ENCODE measurements at places on chromosomes 4 and X.

DNA sequence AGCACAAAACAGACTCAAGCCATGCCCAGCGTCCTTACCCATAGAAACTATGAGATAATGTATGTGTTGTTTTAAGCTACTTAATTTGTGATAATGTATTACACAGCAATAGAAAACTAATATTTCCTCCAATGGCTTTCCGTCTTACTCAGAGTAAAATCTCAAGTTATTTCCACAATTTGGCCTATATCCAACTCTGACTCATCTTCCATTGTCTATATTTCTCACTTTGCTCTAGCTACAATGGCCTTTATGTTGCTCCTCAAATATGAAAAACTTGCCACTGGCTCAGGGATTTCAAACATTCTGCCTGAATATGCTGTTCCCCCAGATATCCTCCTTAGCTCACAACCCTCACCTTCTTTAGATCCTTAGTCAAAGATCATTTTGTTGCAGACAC is 31.6 kb downstream of the IQCM start:
- H3K4me3 ChIP-seq: no peak overlapping the region
- DNase-seq: no peak
- no peaks in the 10 kb centered on the region for H3K36me3 ChIP-seq
- H3K27ac ChIP-seq: no peak overlapping the region
- no peaks in the 10 kb centered on the region for H3K27me3 ChIP-seq

- no peak overlapping the region for H3K4me3 ChIP-seq
- H3K4me1 ChIP-seq: no peaks in the 10 kb centered on the region
- no peak overlapping the region for H3K27ac ChIP-seq
- H3K36me3 ChIP-seq: no peaks in the 10 kb centered on the region
- no peaks in the 10 kb centered on the region for H3K27me3 ChIP-seq
Measured at GRCh38 chr4:78437608-78438088, 113.9 kb upstream of the ANXA3 start.

DNA sequence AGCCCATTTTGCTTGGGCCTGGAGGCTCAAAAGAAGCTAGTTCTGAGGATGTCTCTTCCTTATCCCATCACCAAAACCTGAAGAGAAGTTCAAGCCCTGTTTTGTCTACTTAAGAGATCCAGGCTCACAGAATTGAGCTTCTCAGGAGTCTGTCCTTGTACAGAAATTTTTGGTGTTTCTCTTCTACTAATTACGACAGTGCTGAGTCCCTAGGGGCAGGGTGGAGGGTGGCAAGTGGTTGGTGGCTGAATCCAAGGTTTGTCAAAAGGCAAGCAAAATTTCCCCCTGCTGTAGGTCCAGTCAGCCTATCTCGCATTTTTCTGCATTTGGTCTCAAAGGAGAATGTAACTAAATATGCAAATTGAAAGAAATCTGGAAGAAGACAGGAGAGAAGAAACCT is 377.9 kb downstream of the SMARCA1 start:
- H3K4me1 ChIP-seq: no peaks in the 10 kb centered on the region
- DNase-seq: no peak
- no peak overlapping the region for H3K27ac ChIP-seq
- no peaks in the 10 kb centered on the region for H3K36me3 ChIP-seq
- H3K4me3 ChIP-seq: no peak overlapping the region
- no peaks in the 10 kb centered on the region for H3K27me3 ChIP-seq

GRCh38 chrX:39840133-39840532 is 257.6 kb downstream of the BCOR start:
- H3K36me3 ChIP-seq: no peaks in the 10 kb centered on the region
- no peaks in the 10 kb centered on the region for H3K4me1 ChIP-seq
- H3K27me3 ChIP-seq: no peaks in the 10 kb centered on the region

DNA sequence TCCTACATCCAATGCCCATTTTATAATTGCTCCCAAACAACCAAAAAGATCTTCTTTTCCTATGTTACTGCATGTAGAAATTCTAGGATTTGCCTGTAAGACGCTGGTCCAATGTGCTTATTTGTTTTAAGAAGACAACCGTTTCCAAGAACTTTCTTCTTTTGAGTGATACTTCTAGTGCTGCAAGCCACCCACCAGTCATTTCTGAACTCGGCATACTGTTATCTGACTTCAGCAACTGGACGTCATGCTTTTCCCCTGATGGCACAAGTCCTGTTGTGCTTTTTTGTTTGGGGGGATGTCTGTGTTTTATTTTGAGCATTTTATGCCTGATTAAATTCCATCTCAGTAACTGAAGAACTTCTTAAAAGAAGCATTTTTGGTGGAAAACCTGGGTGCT is 16.0 kb upstream of the RAP1GDS1 start:
- H3K27ac ChIP-seq: no peak overlapping the region
- DNase-seq: no peak
- H3K4me3 ChIP-seq: no peak overlapping the region
- H3K36me3 ChIP-seq: no peaks in the 10 kb centered on the region
- no peaks in the 10 kb centered on the region for H3K4me1 ChIP-seq
- H3K27me3 ChIP-seq: no peaks in the 10 kb centered on the region

DNA sequence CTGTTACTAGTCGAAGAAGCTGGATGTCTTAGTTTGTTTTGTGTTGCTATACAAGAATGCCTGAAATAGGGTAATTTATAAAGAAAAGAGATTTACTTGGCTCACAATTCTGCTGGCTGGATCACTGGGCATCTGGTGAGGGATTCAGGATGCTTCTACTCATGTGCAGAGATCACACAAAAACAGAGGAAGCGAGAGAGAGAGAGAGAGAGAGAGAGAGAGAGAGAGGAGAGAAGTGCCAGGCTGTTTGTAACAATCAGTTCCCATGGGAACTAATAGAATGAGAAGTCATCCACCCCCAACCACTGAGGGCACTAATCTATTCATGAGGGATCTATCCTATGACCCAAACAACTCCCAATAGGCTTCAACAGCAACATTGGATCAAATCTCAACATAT is 66.2 kb upstream of the FAM9A start:
- no peaks in the 10 kb centered on the region for H3K4me1 ChIP-seq
- no peak overlapping the region for H3K27ac ChIP-seq
- DNase-seq: no peak
- H3K27me3 ChIP-seq: no peaks in the 10 kb centered on the region
- no peak overlapping the region for H3K4me3 ChIP-seq

GRCh38 chr4:17309567-17310268 is 202.2 kb downstream of the QDPR start:
- no peak overlapping the region for H3K4me3 ChIP-seq
- H3K27me3 ChIP-seq: no peaks in the 10 kb centered on the region
- no peaks in the 10 kb centered on the region for H3K36me3 ChIP-seq
- no peak for DNase-seq

DNA sequence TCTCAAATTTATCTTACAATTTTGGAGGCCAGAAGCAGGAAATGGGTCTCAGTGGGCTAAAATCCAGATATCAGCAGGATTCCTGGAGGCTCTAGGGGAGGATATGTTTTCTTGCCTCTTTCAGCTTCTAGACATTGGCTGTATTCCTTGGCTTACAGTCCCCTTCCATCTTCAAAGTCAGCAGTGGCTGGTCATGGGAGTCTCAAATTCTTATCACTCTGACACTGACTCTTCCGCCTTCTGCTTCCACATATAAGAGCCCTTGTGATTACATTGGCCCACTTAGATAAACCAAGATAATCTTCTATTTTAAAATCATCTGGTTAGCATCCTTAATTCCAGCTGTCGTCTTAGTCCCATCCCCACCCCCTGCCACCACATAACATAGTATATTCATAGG is 113.0 kb downstream of the PCDH7 start:
- no peak overlapping the region for H3K4me3 ChIP-seq
- H3K36me3 ChIP-seq: no peaks in the 10 kb centered on the region
- H3K27me3 ChIP-seq: no peaks in the 10 kb centered on the region
- H3K4me1 ChIP-seq: peaks cover 17% of the 10 kb centered on the region
- DNase-seq: no peak
